ENCODE measurements at places on chromosomes 6 and 20.

GRCh38 chr6:72987301-72987700 lies 238.0 kb downstream of the KHDC1L start:
- no peak for DNase-seq

- no peak for DNase-seq
These were observed 1.3 kb downstream of the DUSP15 start for GRCh38 chr20:31868853-31869672.

DNA sequence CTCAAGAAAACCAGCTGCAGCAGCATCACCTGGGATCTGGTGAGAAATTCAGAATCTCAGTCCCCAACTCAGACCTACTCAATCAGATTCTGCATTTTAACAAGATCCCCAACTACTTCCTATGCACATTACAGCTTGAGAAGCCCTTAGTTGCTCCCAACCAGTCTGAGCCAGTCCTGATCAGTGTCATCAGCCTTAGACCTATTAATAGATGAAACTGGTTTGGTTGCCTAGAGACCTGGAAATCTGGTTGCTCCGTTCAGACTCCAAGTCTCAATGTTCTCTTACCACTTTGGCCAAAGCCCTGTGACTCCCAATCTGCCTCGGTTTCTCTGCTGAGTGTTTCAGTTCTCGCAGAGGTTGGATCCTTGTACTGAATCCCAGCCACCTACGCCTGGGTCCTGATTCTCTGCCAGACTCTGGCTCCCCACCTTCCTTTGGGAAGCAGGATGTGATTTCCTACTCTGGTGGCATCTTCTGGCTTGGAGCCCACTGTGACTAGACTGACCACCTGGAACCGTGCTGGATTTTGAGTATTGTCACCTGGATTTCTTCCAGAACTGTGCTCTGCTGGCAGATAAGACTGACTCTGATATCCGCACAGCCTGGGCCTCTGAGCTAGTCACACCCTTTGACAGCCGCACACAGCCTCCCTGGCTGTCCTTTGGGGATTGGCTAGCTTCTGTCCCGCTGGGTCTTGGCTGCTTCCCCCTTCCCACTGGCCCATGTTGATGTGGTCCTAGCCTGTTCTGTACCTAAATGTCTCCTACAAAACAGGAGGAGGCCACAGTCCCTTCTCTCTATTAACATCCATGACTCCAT lies 20.3 kb upstream of the ATXN1 start:
- no peak for DNase-seq

GRCh38 chr6:88890860-88891845 lies 72.3 kb downstream of the RNGTT start:
- DNase-seq = no peak

DNA sequence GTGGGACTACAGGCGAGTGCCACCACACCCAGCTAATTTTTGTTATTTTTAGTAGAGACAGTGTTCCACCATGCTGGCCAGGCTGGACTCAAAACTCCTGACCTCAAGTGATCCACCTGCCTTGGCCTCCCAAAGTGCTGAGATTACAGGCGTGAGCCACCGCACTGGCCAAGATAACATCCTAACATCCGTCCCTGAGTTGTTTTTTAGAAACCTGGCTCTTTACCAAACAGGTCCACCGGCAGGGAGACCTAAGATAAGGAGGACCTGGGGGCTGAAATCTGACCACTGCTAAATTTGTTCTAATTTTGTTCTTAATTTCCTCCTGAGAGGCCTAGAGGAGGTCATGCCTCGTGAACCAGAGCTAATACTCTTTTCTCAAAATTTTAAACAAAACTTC lies 20.5 kb downstream of the CTCFL start:
- no peak for DNase-seq

GRCh38 chr6:157755032-157755745 lies 67.9 kb upstream of the SNX9 start:
- no peak for DNase-seq

GRCh38 chr6:131419702-131420101 lies 153.3 kb upstream of the ARG1 start:
- DNase-seq = no peak

DNA sequence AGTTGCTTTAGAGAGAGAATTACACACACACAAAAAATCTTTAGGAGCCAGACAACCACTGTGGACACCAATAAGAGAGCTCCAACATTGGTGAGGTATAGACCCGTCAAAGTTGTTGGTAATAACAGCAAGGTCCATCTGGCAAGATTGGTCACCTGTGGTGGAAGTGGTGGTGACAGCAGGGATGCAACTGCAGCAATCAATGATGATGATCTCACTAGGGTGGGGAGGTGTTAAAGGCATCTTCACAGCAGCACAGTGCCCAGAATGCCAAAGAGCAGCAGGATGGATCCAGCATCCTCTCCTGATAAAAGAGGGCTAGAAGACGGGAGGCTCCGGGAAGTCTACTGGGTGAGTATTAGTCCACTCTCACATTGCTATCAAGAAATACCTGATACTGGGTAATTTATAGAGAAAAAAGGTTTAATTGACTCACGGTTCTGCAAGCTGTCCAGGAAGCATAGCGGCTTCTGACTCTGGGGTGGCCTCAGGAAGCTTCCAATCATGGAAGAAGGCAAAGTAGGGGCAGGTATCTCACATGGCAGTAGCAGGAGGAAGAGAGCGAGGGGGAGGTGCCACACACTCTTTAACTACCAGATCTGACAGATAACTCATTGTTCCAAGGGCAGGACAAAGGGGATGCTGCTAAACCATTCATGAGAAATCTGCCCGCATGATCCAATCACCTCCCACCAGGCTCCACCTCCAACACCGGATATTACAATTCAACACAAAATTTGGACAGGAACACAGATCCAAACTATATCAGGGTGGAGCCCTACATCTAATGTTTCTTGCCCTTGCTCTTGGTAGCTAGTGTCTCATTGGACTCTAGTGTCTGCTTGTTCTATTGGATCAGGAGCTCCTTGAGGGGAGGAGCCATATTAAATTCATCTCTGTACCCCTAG lies 48.9 kb downstream of the KLHL31 start:
- no peak for DNase-seq

DNA sequence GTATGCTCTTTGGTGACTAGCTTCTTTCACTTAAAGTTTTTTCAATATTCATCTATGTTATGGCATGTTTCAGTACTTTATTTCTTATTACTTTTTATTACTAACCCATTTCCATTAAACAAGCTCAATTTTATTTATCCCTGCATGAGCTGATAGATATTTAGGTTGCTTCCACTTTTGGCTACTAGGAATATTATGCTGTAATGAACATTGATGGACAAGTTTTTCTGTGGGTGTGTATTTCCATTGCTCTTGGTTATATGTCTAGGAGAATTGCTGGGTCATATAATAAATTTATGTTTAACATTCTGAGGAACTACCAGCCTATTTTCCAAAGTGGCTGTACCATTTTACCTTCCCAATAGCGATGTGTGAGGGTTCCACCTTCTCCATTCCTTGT lies 69.9 kb downstream of the ZBTB2 start:
- no peak for DNase-seq

DNA sequence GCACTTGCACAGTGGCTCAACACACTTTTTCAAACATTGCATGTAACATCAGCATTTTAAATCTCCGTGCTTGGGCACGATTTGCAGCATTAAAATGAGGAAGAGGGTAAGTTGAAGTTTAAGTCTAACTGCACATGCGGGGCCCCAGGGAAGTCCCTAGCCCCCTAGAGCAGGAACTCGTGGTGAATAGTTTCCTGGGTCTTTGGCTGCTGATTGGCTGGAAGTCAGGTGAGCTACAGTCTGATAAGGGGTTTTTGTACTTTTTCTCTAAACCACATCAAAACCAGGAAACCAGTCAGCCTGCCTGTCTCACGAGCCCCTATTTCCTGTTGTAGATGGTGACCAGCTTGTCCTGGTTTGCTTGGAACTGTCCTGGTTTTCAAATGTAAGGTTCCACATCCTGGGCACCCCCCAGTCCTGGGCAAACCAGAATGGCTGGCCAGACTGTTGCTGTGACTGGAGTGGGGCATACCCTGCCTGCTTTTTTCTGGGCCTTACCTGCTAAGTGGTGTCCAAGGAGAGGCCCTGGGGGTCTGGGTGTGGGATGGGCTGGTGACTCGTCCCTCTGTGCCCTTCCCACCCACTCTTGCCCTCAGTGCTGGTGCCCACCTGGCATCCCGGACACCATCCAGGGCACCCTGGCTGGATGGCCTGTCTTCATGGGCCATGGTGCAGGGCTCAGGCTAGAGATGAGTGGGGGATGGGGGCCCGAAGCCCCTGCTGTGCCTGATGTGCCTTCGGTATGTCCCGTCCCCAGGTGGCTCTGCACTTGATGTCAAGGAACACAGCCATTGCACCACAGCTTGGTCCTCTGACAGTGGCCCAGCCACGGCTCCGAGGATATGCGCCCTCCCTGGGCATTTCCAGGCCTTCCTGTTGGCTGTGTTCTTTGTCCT lies 31.8 kb downstream of the SUN5 start:
- DNase-seq = peak; percentile 70

DNA sequence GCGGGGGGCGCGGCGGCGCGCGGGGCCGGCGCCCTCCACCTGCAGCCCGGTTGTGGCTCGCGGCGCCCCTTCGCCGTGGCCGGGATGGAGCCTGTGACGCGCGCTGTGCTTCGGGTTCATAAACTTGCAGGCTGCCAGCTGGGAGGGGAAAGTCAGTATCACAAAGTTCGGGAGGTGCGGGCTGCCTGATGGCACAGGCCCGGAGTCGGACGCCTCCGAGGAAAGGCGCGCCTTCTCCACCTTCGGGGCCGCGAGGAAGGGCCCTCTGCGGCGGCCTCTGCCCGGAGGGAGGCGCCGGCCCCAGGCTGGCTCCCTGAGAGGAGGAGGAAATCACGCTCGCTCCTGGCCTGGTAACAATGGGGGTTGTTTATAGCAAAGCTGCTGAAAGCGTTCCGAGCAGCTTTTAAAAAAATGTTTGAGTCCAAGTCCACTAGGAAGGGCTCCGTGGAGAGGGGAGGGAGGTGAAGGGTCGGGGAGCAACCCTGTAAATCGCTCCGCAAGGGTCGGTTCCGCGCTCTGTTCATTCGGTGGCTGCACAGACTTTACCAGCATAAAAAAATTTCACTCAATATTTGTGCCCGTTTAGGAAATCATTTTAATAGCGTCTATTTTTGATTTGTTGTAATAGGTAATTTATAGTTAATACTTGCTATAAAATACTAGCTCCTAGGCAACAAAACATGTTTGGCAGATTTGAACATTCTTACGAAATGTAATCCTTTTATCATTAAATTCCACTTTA lies 1.0 kb downstream of the AFDN start:
- no peak for DNase-seq

GRCh38 chr6:52227495-52227894 lies 16.8 kb downstream of the IL17F start:
- DNase-seq = no peak

DNA sequence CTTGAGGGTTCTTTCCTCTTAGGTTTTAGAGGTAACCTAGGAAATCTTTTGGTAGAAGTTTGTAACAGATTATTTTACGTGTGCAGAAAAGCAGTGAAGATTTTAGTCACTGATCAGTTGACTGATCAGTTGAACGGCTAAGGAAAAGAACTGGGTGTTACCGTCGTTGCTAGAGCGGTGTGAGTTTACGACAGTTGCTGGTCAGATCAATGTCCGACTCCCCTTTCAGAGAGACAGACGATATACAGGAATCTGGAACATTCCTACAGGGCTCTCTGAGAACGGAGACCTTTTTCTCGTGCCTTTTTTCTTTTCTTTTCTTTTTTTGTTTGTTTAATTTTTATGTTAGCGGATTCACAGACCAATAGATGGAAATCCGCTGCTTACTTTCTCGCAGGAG lies 132.1 kb upstream of the ZNF184 start:
- no peak for DNase-seq

DNA sequence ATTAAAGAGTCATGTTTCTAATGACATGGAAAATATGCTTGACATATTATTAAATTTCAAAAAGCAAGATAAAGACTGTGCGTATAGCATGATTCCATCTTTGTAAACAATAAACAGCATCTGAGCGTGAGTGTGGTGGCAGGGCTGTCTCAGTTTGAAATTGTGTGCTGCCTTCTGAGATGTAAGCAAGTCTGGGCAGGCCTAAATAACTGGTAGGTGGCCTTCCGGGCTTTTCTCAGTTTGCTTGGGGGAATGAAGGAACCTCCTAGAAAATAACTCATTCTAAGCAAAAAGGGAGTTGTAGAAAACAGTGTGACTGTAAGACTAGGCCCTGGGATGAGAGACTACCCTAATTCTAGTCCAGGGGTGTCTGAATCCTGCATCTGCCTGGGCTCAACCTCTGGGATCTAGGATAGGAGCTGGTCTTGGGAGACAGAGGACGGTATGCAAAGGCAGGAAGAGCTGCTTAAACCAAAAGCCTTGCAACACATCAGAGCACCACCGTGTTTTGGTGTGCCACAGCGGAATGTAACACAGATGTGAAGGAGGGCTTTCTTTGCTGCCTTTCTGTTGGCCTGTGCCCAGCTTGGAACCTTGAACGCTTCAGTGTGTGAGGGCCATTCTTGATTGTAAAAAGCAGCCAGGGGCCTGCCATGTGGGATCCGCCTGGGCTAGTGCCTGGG lies 63.5 kb upstream of the L3MBTL3 start:
- no peak for DNase-seq

DNA sequence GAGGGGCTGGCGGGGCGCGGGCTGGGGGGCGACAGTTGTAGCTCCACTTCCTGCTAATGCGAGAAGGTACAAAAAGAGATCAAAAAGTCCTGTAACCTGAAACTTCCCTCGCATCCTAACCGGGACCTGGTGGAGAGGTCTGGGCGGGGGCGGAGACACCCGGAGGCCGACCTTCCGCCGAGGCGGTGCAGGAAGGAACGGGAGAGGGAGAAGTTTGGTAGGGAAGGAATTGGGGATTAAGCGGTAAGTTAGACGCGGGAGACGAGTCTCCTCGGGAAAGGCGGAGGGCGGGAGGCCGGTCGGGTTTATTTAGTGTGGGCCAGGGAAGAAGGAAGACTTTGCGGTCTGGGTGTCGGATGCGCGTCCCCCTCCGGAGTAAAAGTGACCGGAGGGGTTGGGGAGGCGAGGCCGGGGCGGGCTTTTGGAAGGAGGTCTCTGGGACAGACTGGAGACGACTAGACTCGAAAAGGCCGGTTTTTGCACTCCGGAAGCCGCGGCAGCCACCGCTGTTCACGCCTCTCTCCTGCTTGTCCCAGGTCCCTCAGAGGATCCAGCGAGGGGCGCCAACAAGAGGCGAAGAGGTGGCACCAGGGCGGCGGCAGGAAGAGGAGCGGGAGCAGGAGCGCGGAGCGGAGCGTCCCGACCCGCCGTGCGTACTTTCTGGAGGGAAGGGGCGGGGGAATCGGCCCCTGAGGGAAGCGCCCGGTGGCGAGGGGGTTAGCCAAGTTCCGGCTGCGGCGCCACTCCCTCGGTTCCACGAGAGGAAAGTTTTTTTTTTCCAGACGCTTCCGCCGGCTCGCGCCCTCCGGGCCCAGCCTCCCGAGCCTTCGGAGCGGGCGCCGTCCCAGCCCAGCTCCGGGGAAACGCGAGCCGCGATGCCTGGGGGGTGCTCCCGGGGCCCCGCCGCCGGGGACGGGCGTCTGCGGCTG lies 734 bp downstream of the TPBG start:
- DNase-seq = no peak

- no peak for DNase-seq
These were observed 164.9 kb upstream of the HEY2 start for GRCh38 chr6:125584468-125584939.

Data from activated CD4-positive, CD25-positive, alpha-beta regulatory T cell treated with anti-CD3 and anti-CD28 coated beads, Interleukin-2, amount 50 U/mL, for 16 hours (primary cell).